Fibroblast of skin of left biceps (primary cell): ENCODE measurements at places on chromosomes 1 and 21.

DNA sequence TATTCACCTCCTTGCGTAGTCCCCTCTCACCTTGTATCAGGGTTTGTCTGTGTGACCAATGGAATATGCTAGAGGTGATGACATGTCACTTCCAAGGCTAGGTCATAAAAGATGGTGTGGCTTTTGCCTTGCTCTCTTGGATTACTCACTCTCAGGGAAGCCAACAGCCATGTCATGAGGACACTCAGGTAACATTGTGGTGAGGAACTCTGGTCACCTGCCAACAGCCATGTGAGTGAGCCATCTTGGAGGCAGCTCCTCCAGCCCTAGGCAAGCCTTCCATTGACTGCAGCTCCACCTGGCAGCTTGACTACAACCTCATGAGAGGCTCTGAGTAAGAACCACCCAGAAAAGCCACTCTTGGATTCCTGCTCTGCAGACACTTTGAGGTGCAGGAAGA lies 11.0 kb upstream of the HEYL start:
- no peak for DNase-seq

DNA sequence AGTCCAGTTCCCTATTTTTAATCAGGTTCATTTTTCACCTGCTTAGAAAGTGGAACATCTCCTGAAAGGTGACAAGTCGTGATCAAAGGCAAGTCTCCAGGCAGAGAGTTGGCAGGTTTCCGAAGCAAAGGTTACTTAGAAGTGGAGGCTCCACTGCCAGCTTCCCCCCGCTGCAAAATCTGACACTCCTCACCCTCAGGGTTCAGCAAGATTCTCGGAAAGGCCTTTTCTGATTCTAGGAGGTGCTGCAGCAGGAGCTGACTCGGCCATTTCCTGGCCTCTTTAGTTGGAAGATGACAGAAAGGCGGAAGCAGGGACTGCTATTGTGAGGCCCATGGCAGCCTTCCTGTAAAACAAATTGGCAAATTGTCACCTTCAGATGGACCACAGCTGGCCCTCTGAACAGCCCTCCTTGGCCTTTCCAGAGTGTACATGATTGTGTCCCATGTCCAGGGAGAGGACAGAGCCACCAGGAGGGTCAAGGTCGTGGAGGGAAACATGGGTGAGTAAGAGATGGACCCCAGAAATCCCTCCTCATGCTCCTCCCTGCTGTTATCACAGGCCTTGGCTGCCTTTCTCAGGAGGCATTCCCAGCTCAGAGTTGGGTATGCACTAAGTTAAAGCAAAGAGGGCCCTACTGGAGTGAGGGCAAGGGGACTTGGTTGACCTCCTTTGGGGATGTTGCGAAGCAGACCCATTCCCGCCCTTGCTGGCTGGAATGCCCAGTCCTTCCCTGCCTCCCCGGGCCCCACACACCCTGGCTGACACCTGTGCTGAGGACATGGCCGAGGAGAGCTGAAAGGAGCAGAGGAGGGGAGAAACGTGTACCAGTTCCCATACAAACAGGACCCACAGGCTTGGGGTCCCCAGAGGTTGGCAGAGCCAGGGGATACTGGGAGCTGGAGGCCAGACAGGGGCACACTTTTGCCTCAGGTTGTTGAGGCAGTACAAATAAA lies 115.5 kb upstream of the IRF2BP2 start:
- DNase-seq: no peak

GRCh38 chr1:118253053-118253915 lies 68.3 kb upstream of the SPAG17 start:
- DNase-seq: no peak

GRCh38 chr1:220809704-220810103 lies 23.0 kb downstream of the MTARC1 start:
- DNase-seq: no peak

GRCh38 chr1:203520315-203520714 lies 26.4 kb downstream of the OPTC start:
- DNase-seq: no peak

DNA sequence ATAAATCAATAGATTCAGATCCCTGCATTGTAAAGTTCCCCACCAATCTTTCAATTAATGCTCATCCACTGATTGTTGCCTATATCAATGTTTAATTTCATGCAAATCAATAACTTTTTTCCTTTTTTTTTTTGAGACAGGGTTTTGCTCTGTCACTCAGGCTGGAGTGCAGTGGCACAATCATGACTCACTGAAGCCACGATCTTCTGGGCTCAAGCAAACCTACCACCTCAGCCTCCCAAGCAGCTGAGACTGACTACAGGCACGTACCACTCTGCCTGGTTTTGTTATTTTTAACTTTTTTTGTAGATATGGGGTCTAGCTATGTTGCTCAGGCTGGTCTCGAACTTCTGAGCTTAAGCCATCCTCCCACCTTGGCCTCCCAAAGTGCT lies 25.7 kb downstream of the DIO1 start:
- no peak for DNase-seq

DNA sequence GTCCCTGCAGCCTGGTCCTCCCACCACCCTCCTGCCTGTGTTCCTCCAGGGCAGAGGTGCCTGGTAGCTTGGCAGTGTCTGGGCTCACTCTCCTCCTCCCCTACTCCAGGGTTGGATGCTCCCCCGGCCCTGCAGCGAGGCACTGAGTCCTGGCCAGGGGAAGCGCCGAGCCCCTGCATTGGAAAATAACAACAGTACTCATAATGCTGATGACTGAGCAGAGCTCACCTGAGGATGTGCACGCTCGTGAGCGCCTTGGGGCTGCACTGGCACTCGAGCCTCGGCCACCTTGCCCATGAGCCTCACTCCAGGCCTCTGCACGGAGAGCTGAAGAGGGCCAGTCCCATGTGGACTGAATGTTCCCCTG lies 6.0 kb upstream of the ACTRT2 start:
- DNase-seq: no peak
